Kidney epithelial cell (primary cell): ENCODE measurements at places on chromosomes 7 and 10.

- no peak for DNase-seq
Observed at GRCh38 chr7:26858735-26859134, 5.7 kb downstream of the SKAP2 start.

DNA sequence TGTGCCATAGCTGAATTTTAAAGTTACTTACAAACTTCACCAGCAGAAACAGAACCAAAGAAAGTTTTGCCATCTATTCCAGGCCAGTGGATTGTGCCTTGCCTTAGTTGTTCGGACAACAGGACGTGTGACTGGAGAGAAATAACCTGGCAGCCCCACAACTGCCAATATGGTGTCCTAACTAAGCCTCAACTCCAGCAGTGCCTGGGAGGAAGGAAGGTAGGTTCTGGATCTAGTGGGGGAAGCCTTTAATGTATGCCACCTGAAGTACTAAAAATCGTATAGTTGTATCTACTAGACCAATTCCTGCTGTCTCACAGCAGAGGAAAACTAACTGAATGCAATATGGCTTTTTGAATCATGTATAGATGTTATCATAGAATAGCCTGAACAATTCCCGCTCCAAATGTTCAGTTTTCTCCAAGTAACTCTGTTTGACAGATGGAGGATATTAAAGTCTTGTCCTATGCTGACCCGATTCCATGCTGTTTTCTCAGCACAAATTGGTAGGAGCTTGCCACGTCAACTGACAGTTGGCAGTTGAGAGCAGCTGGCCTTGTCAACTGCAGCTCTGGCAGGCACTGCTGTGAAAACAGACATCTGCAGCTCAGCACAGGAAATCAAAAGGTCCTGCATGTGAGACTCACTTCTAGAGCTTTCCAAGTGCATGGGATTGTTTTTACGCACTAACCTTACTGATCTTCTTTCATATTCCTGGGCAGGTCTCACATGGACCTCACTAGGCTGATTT lies 84.5 kb upstream of the WNT16 start:
- DNase-seq, result no peak

- DNase-seq, result no peak
Observed at GRCh38 chr10:30185341-30185740, 126.0 kb upstream of the JCAD start.

DNA sequence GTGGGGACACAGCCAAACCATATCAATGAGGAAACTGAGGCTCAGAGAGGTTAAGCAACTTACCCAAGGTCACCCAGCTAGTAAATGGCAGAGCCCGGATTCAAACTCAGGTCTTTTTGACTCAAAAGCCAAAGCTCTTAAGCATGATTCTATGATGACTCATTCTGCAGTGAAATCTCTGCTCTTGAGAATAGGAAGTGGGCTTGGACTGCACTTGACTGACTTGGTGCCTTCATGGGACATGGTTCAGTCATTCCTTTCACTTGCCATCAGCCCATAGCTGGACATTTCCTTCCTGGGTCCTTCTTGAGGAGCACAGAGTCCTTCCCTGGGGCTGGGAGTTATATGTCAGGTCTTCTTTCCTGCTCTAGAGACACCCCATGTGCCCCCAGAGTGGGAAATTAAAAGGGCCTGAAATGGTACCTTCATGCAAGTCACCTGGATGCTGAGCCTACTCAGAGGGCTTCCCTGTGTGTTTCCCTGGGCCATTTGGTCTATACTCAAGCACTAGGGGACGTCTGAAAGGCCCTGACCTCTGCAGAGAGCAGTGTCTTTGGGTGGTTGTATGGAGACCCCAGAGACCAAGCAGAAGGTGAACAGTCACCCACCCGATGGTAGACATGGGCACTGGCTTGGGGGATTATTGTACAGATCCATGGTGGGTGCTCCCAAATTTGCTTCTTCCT lies 62.4 kb upstream of the SDK1 start:
- DNase-seq, result peak; percentile 55

DNA sequence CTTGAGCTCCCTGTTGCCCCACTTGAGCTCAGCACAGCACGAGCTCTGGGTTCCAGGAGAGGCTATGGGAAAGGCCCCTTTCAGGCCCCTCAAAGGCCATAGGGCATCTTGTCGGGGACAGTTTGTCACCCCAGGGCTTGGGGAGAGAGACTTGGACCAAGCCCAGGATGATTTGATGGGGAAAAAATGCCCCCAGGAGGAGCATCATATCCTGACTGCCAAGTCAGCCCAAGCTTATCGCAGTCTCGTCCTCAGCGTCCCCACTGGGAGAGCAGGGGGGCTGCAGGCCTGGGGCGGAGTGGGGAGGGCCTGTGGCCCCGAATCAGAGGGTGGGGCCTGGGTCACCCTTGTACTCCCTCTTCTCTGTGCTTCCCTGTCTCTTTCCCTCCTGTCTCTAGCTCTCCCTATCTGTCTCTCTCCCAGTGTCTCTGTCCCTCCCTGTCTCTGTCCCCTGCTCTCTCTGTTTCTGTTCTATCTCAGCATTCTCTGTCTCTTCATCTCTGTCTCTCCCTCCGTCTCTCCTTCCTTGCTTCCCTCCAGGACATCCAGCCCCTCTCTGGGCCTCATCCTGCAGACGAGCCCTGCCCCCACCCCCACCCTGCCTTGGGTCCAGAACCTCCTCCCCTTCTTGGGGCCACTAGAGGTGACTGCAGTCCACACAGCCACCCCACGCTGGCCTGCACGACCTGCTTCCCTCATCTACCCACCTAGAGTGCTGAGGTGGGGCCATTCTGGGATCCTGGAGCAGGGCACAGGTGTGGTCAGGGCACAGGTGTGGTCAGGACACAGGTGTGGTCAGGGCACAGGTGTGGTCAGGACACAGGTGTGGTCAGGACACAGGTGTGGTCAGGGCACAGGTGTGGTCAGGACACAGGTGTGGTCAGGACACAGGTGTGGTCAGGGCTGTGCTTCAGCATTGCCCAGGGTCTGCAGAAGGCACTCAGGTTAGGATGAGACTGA lies 17.3 kb upstream of the GRIFIN start:
- DNase-seq, result no peak

- DNase-seq, result no peak
Observed at GRCh38 chr7:146002431-146003078, 114.0 kb upstream of the CNTNAP2 start.

DNA sequence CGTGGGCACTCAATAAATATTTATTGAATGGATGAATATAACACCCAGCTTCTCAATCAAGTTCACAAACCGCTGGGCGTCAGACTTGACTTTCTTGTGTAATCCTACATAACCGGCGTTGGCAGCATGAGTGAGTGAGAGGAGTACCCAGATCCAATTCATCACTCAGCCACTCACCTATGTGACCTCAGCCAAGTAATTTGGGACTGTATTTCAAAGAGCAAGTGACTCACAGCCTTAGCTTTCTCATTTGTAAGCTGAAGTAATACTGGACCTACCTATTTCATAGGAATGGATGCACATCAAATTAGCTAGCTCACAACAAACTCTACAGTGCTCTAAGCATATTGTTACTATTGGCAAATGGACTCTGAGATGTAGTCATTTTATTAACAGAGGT lies 53.8 kb upstream of the FAM204A start:
- no peak for DNase-seq

DNA sequence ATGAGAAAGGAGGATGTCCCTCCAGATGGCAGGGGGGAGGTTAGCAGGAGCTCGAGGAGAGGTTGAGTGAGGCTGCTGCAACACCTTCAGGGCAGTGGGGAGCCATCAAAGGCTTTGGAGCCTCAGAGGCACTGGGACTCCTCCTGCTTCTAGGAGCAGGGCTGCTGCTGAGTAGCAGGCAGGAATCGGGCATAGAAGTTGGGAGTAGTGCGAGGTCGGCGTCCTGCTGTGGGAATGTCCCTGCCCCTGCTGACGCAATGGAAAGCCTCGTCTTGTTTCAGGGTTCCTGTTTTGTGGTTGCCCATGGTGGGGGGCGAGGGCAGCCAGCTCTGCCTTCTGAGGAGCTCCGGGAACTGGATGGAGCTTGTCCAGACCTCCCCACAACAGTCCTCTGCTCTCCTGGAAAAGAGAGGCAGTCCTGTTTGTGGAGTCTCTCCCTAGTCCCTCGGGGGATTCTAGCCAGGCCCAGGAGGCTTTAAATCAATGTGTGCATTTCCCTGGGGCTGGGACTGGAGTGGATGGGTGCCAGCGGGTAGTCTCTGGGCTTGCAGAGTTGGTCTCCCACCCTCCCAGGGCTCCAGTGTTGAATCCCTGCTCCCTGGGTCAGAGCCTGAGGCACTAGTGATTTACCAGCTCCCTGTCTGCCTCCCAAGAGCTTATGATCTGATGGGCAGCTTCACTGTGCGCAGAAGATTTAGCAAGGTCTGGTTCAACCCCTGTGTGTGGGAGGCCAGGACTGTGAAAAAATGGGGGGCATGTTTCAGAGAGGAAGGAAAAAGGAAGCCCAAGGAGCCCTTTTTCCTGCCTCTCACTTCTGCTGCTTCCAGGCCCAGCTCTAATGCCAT lies 98.7 kb upstream of the PPIF start:
- no peak for DNase-seq

DNA sequence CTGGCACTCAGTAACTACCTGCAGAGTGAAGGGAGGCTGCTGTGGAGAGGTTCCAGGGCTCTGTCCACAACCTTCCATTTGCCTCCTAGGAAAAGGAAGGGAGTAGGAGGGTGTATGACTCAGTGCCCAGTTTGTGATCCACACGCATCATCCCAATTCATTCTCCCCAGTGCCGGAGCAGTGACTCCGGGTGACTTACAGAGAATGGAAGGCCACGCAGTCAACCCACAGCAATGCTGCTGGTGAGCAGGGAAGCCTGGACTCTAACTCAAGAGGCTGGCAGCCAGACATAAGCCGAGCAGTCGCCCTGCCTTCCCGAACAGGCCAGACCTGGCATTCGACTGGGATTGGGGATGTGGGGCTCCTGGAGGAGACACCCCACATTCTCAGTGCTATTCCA lies 139.9 kb downstream of the SH3PXD2A start:
- DNase-seq, result peak; percentile 64
